ENCODE measurements at places on chromosomes 3 and 15.

GRCh38 chr15:96270581-96271172, 59.8 kb upstream of the NR2F2 start:
- no peak for DNase-seq

- no peak for DNase-seq
Observed at GRCh38 chr3:37493485-37494080, 319.2 kb upstream of the LRRFIP2 start.

DNA sequence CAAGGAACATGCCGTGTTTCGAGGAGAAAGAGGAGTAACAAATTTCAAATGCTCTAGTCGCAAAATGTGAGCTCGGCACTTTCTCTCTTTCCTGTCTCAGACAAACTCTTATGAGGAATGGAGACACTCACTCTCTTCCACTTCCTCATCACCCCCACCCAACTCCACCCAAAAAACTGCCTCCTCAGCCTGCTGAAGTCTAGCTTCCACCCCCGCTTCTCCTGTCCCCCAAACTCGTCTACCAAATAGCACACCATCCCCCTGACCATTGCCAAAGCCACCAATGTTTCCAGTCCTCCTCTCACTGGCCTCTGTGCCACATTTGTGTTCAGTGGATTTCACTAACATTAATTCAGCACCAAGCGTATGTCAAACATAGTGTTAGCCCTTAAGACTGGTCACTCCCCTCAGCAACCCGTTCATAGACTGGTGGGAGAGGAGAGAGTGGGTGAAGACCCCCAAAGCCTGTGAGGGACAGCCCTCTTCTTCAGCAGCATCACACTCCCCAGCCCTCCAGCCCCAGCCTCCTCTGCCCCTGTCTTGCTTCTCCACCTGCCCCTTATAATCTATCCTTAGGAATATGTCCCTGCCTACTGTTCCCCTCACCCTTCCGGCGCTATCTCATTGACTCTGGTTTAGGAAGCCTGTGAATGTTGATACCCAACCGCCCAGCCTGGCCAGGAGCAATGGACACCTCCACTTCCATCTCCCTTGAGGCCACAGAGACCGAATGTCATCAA, 77.3 kb downstream of the FAM174B start:
- no peak for DNase-seq

DNA sequence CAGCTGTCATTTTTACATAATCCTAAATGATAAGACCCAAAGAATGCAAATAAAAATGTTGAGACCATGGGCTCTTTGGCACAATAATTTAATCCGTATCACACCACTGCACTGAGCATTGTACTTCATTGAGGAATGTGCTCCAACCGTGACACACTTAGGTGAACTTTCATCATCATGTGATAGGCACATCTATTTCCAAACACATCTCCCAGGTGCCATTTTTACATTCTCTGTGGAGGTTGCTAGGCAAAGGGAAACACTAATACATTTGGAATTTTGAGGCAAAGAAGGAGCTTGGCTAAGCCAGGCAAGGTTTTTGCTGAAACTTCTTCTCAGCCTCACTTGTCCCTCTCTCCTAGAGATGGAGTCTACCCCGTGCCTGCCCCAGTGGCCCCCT, 68.7 kb downstream of the LRTM1 start:
- DNase-seq, result no peak

DNA sequence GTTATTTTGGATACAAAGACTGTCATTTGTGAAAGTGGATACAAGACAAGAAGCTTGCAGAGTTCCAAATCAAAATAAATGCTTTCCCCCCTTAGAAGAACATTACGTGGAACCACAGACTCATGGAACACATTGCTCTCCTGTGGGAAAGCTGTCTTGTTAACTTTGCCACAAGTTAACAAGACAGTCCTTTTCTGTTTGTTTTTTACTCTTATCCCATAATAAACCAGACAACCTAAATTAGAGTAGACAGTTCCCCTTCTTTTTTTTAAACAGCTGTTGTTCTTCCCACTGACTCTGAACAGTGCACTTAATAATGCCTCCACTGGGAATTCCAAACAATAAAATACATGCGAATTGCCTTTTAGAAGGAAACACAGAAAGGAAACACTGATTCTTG, 255.3 kb upstream of the UBE2E2 start:
- DNase-seq, result no peak

DNA sequence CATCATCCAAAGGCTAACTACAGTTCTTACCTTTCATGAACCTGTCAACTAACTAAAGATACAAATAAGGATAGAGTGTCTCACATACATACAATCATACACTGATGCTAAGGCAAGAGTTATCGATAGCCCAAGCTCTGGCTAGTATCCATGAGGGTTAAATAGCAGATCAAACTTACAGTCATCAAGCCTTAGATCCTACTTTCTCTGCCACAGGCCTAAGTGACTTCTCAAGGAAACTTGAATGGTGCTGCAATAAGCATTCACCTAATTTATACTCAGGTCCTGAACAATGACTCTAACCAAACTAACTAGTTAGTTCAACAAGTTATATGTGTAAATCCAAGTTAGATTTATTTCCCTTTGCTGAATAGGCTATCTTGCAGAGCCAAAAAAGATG, 51.0 kb downstream of the ALDH1A2 start:
- no peak for DNase-seq

- no peak for DNase-seq
Observed at GRCh38 chr15:91148243-91148642, 48.2 kb downstream of the SV2B start.

DNA sequence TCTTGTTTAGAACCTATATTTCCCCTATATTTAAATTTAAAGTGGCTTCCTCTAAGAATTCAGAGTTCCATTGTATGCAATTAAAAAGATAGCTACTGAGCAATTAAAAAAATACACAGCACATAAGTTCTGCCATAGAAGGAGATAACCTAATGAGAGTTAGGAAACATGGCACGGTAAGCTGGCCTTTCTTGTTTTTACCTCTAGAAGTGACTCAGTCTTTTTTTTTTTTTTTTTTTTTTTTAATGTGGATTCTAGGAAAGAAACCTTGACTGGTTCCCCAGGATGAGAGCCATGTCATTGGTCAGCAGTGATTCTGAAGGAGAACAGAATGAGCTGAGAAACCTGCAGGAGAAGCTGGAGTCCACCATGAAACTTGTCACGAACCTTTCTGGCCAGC, 142.7 kb upstream of the BHLHE40 start:
- no peak for DNase-seq

- no peak for DNase-seq
Observed at GRCh38 chr3:154584041-154584440, 154.1 kb upstream of the GPR149 start.

DNA sequence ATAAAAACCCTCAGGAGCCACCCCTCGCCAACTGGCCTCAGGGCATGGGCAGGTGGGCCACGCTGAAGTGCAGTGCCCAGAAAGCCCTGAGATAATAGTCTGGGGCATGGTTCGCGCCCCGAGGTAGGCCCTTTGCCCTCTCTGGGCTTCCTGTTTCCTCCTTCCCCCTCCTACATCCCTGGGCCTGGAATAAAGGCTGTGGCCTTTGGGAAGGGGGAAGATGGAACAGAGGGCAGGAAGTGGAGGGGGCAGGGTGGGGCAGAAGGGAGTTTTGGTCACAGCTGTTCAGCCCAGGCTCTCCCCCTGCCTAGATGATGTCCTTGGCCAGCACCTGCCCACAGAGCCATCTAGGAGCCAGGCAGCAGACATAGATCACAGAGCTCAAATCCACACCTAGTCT, 11.3 kb downstream of the CSRNP1 start:
- DNase-seq, result no peak

DNA sequence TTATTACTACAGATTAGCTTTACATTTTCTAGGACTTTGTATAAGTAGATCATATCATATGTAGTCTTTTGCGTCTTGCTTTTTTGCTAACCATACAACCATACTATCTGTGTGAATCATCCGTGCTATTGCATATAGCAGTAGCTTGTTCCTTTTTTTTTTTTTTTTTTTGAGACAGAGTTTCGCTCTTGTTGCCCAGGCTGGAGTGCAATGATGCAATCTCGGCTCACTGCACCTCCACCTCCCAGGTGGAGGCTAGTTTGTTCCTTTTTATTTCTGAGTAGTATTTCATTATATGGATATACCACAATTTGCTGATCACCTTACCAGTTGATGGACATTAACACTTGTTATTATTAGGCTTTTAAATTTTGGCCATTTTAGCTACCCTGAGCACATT, 54.5 kb upstream of the TBL1XR1 start:
- no peak for DNase-seq

DNA sequence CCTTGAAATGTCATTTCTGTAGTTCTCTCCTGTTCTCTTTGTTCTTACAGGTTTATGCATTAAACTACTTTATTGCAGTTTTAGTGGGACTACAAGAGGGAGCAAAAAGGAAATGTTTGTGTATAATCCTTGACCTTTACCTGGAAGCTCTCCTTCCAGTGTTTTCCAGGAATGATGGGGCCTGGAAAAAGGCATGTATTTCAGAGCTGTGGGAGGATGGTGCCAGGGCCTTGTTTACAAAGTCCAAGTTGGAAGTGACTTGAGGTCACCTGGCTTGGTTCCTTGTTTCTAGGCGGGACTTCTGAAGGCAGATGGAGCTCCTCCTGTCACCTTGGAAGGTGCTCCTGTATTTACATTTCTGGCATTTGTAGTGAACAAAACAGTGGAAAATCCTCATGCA, 15.1 kb downstream of the ACVR2B start:
- DNase-seq, result no peak

- no peak for DNase-seq
Observed at GRCh38 chr3:129016720-129017483, 15.8 kb downstream of the EFCC1 start.

DNA sequence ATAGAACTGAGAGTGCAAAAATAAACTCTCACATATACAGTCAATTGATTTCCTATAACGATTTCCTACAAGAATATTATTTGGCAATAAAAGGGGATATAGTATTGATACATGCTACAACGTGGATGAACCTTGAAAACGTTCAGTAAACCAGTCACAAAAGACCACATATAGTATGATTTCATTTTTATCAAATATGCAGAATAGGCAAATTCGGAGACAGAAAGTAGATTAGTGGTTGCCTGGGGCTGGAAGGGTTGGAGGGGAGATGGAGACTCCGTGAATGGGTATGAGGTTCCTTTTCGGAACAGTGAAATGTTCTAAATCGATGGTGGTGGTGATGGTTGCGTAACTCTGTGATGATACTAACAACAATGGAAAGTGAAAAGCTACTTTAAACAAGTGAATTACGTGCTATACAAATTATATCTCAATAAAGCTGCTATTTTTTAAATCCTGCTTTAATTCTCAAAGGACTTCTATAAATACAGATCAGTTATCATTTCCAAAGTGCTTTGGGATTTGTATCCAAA, 6.0 kb downstream of the APOD start:
- DNase-seq, result no peak

All from occipital lobe (tissue), 3 donors.